Mesothelial cell of epicardium (in vitro differentiated cells): ENCODE measurements at places on chromosomes 1 and 21. TPM values are rescaled to one million over a fixed set of nuclear protein-coding genes. Genes with fewer than 3 reads are reported as not detected.

GRCh38 chr1:8669606-8670335, 147.7 kb downstream of the RERE start:
- no peak for DNase-seq

The PDC gene
- total RNA-seq, result not detected in 3 replicates

GRCh38 chr1:186802388-186802787, 26.4 kb upstream of the PLA2G4A start:
- DNase-seq, result no peak

GRCh38 chr1:109630081-109630897, 10.7 kb downstream of the AMPD2 start:
- no peak for DNase-seq

DNA sequence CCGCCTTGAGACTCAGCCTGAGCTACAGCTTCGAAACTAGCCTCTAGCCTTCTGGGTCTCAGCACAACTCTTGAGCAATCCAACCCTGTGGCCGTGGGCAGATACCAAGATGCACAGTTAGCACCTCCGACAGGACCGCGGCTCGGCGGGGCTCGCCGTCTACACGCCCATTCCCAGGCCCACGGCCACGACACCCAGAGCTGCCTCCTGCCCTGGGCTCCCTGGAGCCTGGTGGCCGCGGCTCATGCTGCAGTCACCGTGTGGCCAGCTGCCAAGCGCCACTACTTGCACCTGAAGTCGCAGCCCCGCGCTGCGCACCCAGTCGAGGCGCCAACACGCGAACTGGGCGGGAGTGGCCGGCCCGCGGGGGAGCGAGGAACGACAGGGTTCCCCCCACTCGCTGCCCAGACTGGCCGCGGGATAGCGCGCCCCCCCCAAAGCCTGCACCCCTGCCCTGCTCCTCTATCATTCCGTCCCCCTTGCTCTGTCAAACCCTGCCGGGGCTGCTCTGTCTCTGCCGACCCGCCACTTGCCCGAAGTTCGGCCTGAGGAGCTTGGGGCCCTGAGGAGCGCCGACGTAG, 729 bp upstream of the CDCA8 start:
- DNase-seq, result peak; percentile 57

The PCNX2 gene
- 26.8 to 28.4 TPM (median 27.4 TPM) in 3 replicates for total RNA-seq

DNA sequence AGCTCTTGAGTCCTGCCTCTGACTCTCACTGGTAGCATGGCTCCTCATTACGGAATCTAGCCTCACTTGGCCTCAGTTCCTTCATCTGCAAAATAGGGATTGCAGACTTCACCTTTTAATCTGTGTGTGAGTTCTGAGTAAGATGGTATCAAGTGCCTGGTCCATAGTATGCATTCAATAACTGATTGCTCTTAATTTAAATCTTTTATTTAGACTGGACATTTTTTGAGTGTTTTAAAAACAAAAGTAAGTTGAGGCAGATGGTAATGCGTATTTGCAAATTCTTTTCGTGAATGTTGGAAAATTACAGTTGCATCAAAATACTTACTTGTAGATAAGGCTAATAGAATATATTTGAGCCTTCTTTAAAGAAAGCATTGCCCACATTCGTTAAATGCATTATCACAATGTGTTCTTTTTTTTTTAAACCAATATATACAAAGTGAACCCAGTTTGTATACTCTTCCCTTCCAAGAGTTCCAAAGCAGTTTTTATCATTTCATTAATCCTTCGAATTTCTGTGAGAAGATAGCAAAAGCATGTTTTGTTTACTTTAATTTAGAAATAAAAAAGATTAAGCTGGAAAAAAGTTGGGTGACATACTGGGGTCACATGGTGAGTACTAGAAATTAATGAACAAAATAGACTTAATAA, 8.1 kb downstream of the DNM3 start:
- DNase-seq, result no peak

DNA sequence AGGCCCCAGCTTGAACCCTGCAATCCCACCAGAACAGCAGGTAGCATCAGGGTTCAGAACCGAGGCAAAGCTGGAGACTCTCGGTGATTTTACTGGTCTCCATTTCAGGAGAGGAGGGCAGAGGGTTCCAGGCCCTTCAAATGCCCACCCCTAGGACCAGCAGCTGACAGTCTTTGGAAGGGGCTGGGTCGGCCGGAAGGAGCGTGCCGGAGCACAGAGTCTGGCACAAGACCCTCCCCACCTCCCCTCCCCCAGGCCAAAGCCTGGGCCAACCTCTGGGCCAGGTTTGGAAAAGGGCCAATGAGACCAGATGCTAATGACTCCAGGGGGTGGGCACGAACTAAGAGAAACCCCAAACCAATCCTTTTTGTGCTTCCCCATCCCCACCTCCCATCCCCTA, 6.9 kb downstream of the FBXO2 start:
- DNase-seq, result no peak
